ENCODE measurements at places on chromosomes 5 and 9. TPM values are rescaled to one million over a fixed set of nuclear protein-coding genes. Genes with fewer than 3 reads are reported as not detected.

Gene SLCO6A1
- total RNA-seq = not detected

DNA sequence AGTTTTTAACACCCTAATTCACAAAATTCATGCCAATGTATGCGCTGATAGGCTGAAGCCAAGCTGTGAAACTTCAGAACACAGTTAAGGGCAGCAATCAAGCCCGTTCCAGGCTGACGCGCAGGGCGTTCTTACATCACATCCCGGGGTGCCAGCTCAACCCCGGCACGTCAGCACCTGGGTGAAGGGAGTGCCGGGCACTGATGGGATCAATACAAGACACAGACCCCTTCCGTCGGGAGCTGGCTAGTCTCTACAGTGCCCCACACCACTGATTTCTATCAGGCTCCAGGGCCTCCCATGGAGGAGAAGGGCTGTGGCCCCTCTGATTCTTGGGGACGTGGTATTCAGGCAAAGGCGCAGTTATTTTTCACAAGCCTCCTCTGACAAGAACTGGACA lies 12.0 kb downstream of the BARHL1 start:
- DNase-seq = no peak

DNA sequence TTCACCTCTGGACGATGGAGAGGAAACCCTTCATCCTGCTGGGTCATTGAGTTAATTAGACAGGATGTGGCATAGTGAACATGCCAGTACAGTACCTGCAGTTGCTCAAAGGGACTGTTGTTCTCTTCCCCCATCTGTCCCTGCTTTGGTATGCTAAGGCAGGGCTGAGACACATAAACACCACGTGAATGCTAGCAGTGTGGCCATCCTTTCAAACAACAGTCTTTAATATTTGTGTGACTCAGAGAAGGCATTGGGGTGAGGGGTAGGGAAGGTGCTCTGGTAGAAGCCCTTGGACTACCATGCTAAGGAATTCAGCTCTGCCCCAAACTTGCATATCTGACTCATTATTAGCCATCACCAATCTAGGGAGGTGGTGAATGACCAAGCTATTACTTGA lies 180.2 kb upstream of the ZNF618 start:
- DNase-seq = no peak

Gene FASTKD3
- total RNA-seq = 14.7 TPM

- DNase-seq = no peak
These were observed 203.4 kb downstream of the SYK start for GRCh38 chr9:91004992-91005391.

GRCh38 chr5:102243213-102243612 lies 52.9 kb downstream of the SLCO4C1 start:
- DNase-seq = no peak

DNA sequence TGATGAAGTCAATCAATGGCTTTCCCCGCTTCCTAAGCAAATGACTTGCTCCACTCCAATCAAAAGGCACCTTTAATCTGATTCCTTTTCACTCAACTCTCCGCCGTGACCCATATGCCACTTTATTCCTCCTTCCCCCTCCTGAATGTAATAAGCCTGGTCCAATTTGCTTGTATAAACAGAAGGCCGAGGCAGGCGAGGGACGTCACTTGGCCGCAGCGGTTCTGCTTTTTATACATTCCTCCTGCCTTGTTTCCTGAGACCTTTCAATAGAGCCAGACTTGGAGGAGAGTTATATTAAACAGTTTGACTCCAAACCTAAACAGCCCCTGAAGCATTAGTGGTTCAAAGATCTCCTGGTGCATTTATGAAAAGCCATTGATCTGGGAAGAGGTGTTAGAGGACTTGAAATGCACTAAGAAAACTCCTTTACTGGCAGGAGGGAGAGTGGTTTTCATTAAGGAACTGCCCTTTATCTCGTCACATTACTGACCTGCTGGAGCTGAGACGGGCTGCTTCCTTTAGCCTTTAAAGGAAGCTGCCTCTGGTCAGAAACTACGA lies 273.4 kb downstream of the SLIT3 start:
- no peak for DNase-seq

Gene FAM153A
- 8.8 TPM for total RNA-seq

DNA sequence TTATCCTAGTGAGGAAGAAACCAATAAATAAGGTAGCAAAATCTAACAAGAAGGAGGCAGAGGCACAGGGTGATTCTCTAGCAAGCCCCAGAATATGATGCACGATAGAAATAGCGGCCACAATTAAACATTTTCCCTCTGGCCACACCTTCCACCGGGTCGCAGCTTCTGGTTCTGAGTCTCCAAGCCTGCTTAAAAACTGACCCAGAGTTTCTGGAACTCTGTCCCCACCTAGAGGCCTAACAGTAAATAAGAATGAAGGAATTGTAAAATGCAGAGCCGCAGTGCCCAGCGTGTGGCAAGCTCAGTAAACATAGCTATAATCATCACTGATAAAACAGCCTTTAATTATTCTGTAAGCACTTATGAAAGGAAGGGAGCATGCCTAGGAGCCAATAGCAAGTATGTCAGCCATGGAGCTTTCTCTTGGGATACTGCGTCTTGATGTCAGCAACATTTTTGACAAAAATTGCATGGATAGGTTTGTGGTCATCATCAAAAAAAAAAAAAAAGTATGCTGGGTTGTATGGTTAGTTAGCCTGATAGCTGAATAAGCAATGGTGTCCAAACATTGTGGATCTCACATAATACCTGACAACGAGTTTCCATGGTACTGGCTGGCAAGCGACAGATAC lies 465.5 kb downstream of the DNAH5 start:
- no peak for DNase-seq

Gene PRDM9
- total RNA-seq = not detected

- no peak for DNase-seq
These were observed 121.0 kb downstream of the PDZD2 start for GRCh38 chr5:31759925-31760324.

DNA sequence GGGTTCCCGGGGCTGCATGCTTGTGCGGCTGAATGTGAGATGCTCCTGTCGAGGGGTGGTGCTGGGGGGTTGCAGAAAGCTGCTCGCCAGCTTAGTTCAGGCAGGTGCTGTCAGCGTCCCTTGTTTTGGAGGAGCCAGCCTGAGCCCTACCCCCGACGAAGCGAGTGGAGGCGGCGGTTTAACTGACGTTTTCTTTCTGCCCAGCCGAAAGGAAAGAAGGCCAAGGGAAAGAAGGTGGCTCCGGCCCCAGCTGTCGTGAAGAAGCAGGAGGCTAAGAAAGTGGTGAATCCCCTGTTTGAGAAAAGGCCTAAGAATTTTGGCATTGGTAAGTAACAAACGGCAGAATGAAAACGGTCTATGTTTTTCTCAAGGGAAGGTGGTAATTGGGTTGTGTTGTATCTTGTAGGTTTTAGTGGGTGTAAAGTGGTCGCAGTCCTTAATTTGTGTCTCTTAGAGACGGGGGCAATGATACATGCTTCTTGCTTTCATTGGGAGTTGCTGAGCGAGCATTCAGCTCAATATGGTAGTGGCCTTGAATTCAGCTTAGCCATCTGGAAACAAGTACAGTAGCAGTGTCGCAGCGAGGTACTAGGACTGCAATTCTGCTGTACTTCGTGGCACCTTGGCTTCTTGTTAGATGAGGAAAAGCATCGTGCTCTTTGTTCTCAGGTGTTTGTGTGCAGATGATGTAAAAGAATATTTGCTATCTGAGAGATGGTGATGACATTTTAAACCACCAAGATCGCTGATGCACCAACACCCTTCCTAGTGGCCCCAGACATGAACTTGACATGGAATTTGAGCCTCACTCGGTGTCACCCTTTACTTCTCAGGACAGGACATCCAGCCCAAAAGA lies 928 bp downstream of the RPL7A start:
- DNase-seq = no peak

Gene NUP188
- total RNA-seq = 87.8 TPM

DNA sequence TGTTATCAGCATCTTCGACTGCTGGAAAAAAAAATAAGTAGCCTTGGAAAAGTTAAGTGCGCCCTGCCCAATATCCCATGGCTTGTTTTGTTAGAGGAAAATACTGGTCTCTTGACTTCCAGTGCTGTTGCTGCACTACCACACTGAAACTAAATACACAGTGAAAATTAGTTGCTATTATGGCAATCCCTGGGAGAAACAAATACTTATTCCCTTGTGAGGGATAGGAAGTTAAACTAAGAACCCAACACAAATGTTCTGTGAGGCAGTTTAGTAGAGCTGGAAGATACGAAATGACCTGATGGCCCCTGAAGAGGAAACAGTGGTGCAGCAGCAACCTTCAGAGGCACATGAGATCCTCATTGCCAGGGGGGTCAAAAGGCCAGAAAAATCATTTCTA lies 164.0 kb downstream of the ARL15 start:
- DNase-seq = no peak

Gene ARHGEF39
- total RNA-seq = 13.5 TPM

Gene TMEM232
- 0.60 TPM for total RNA-seq

Gene PARP8
- 110 TPM for total RNA-seq

GRCh38 chr5:54524082-54524481 lies 6.5 kb downstream of the SNX18 start:
- no peak for DNase-seq

Gene RANBP17
- not detected for total RNA-seq

Gene ANXA1
- total RNA-seq = 106 TPM

DNA sequence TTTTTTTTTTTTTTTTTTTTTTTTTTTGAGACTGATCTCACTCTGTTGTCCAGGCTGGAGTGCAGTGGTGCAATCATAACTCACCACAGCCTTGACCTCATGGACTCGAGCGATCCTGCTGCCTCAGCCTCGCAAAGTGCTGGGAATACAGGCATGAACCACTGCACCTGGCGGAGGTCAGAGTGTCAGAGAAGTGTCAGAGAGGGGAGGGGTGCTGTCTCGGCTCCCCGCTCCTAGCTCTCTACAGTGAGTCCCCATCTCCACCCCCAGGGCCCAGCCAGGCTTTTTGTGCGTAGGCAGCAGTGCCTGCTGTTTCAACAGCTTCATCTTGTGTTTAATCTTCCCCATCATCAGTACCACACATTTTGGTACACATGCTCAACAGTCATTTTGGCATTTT lies 38.3 kb downstream of the SAR1B start:
- no peak for DNase-seq
